ENCODE measurements at places on chromosomes 16 and 17.

GRCh38 chr16:81926036-81926435, 85.2 kb downstream of the SDR42E1 start:
- DNase-seq = no peak

- DNase-seq = no peak
Observed at GRCh38 chr17:9821921-9822320, at the start of gene GSG1L2. TSS of gene GSG1L2 (minus strand) at chr17:9822079. CDS start at chr17:9822071, 8 bp downstream.

GRCh38 chr17:27489045-27489715, 32.9 kb downstream of the KSR1 start:
- DNase-seq = no peak

DNA sequence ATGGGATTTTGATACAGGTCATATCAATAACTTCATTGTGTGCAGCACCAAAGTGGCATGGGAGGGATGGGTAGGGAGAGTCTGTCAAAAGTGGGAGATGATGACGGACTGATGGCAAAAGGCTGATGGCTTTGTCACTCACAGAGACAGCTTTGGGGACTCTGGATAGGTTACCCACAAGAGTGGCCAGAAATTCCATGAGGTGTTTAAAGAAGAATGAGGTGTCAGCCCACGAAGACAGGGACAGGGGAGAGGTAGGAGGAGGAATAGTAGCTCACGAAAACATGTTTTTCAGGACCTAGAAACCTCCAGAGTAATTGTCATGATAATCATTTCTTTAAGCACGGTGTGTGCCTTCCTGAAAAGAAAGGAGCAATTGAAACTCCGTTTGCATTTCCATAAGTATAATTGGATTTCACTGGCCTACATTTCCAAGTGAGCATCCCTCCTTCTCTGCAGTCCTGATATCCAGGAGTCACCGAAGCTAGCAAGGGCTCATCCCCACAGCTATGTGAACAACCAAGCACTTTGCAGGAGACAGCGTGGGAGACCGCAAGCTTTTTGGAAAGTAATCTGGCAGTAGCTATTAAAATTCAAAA, 60.0 kb downstream of the HSD17B2 start:
- no peak for DNase-seq

DNA sequence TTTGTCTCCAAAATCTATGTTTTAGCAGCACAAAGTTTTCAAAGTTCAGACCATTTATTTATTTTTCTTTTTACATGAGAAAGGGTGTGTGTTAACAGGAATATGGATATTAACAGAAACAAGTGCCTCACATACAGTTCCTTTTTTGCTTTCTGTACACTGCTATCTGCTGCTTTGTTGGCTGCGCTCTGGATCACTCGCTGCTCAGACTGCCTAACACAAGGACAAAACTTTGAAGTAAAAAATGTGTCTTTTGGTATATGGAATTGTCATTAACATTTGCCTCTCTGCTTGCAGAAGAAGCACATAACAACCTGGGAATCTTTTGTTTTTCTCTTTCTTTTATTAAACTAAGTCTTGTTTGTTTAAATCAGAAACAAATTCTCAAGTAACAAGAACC, 262.8 kb downstream of the ZFHX3 start:
- DNase-seq = no peak

- no peak for DNase-seq
Observed at GRCh38 chr16:89119166-89119621, 25.5 kb downstream of the ACSF3 start.

DNA sequence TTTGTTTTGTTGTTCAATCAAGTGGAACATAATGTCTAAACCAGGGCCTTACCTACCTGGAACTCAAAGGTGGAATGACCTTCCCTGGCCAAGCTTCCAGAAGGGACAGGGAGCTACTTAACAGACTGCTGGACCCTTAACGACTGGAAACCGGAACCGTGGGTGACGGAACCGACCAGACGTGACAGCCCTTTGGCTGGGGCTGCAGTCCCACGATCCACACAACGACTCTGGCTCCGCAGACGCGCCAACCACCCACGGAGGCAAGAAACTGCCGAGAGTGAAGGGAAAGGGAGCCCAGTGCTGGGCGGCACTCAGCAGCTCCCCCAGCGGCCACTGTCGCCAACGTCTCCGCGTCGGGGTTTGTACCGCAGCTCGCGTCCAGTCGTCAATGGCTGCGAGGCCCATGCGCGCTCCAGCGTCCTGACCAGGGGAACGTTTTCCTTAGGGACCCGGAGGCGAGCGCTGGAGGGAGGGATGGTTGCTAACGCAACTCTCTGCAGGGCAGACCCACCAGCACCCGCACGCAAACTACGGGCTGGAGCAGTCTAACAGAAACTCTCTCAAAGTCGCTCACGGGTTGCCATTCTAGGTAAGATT, 5.5 kb upstream of the KIF22 start:
- DNase-seq = peak; percentile 77

GRCh38 chr17:51372345-51373004, 112.1 kb downstream of the UTP18 start:
- peak; percentile 25 for DNase-seq

DNA sequence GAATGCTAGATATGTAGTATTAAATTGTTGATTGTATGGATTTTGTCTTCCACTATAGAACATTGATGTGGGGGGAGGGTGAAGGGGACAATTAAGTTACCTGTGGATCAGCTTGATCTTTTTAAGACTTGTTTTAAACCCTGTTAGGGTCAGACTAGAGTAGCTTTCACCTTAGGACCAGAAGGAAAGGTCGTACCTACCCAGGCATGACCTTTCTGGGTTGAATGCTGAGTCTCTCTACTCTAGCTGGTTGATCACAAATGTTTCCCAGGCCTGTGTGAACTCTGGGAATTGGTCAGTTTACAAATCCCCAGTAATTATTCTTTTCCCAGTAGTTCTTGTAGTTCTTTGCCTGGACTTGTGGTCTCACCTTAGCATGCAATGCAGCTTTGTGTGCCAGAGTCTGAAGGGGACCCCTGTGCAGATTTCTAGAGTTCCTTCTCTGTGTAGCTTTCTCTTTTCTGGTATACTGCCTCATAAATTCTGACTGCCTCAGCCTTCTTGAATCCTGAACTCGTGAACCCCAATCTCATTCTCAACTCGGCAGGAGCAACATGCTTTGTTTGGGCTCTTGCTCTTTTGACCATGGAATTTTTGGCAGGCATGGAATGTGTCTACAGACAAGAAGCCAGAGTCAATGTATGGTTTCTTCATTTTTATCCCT, 54.1 kb downstream of the VMP1 start:
- no peak for DNase-seq

DNA sequence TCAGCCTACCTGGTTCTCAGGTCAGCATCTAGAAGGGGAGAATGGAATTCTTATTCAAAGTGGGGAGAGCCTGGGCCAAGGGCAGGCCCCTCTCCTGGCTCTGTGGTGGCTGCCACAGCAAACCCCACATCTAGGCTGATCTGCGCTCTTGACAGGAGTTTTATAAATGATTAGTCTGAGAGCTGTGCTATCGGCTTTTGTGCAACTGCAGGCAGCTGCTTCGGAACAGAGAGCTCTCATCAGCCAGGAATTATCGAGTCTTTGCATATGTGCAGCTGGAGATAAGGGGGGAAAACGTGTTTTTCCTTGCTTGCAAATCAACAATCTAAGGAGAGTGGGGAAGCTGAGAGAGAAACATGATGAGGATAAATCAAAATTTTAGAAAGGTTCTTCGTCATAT, 91.7 kb downstream of the HS3ST3A1 start:
- DNase-seq = no peak

DNA sequence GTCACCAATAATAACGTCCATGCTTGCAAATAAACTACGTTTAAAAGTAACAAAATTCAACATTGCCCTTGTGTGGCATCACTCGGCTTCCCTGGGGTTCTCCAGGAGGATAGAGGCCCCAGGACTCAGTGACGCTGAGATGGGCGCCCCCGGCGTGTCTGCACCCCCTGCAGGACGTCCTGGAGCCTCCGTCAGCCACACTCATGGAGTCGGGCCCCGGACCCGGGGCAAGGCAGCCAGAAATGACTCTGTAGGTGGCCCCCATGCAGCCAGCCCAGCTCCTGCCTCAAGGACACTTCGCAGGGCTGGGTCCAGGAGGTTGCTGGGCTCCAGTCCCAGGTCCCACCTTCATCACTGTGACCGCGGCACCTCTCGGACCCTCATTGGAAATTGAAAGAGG, 16.6 kb upstream of the ACSF3 start:
- DNase-seq = no peak

- no peak for DNase-seq
Observed at GRCh38 chr17:43428524-43428923, 29.7 kb downstream of the ARL4D start.

- DNase-seq = no peak
Observed at GRCh38 chr16:21075252-21075651, 75.4 kb downstream of the DNAH3 start.

DNA sequence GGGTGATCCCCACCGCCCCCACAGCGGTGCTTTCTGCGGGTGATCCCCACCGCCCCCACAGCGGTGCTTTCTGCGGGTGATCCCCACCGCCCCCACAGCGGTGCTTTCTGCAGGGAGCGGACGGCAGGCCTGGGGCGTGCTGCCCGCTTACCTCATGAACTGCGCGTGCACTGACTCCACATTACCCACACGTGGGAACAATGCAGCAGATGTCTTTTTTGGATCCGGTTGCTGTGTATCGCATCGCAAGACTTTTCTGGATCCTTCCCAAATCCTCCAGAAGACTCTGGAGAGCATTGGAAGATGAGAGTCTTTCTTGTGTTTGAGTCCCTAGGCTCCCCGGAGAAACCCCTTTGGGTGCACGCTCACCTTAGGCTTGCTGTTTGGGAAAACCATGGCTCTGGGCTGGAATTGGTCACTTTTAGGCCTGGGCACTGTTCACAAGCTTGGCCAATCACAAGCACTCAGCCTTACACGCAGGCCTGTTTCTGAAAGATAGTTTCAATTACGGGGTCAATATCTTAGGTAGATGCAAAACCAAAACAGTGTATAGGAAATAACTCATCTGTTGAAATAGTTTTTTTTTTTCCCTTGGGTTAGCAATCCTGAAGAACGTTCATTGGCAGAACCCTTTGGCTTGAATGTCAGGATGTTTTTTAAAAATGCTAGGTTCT, 201.8 kb downstream of the RPTOR start:
- no peak for DNase-seq

DNA sequence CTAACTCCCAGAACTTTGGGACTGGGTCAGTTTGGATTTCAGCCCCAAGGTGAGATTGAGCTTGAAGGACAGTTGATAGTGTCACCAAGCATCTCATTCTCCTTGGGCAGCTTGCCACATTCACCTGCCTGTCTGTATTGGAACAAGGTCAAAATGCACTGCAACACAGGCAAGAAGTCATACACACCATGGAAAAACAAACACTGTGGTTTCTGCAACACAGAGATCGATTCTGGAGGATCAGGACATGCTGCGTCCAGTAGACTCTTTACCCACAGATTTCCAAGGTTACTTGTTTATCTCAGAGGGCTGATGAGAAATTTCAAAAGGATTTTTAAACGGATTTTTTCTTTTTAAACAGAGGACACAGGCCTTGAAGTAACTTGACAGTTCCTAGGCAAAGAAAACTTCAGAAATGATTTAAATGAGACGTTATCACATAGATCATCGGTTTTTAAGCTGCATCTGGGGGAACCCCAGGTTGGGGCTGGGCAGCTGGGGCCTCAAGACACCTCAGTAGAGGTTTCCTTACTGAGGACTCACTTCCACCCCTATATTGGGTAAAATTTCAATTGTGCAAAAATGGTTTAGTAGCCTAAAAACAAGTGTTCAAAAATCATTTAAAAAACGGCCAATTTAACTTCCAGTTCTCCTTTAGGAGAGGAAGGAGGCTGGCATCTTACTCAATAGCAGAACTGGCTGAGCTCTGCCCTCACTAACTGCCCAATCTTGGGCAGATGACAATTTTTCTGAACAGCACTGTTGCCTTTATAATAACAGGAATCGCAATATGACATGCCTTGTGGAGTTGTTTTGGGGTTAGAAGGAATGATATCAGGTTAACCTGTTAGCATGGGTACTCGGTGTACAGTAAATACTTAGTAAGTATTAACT, 299.3 kb downstream of the XYLT1 start:
- no peak for DNase-seq

DNA sequence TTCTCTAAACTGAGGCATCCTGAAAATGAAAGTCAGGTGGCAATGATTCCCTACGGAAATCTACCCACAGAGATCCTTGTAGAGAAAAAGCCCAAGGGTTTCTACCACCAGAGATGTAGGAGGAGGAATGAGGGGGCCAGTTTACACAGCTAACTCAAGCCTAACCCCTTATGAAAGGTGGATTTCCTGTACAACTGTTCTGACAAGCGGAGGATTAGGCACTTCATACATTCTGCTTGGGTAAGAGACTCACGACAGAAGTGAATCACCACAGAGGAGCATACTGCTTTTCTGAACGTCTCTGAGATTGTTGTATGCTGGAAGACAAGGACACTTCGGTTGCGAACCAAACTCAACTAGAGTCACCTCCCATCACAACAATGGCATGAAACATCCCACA, 72.7 kb downstream of the SMG6 start:
- no peak for DNase-seq

GRCh38 chr17:81109957-81110356, 55.4 kb upstream of the PVALEF start:
- DNase-seq = no peak

- DNase-seq = peak; percentile 59
Observed at GRCh38 chr17:65750631-65751115, 189.2 kb upstream of the AXIN2 start.

GRCh38 chr16:57257455-57258070, 12.5 kb downstream of the ARL2BP start:
- no peak for DNase-seq
